Epithelial cell of prostate (primary cell): ENCODE measurements at places on chromosomes 13 and 19.

- no peak for DNase-seq
These were observed at the start of gene CD37 for GRCh38 chr19:49335071-49335783. CD37 (plus strand) TSS chr19:49335406; CDS start chr19:49335541, 135 bp downstream.

- DNase-seq: no peak
These were observed 4.5 kb upstream of the OVOL3 start for GRCh38 chr19:36106441-36106840.

GRCh38 chr13:101341464-101341863 lies 74.8 kb downstream of the NALCN start:
- DNase-seq: no peak

- DNase-seq: no peak
These were observed 882.9 kb upstream of the SPRY2 start for GRCh38 chr13:81223778-81224177.

GRCh38 chr19:42200116-42200715 lies 17.3 kb downstream of the DEDD2 start:
- DNase-seq: no peak

DNA sequence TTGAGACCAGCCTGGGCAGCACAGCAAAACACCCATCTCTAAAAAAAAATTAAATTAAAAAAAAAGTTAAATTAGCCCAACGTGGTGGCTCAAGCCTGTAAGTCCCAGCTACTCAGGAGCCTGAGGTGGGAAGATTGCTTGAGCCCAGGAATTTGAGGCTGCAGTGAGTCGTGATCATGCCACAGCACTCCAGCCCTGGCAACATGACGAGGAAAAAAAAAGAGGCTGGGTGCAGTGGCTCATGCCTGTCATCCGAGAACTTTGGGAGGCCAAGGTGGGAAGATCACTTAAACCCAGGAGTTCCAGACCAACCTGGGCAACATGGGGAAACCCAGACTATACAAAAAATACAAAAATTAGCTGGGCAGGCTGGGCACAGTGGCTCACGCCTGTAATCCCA lies 2.2 kb upstream of the TMEM161A start:
- DNase-seq: no peak

DNA sequence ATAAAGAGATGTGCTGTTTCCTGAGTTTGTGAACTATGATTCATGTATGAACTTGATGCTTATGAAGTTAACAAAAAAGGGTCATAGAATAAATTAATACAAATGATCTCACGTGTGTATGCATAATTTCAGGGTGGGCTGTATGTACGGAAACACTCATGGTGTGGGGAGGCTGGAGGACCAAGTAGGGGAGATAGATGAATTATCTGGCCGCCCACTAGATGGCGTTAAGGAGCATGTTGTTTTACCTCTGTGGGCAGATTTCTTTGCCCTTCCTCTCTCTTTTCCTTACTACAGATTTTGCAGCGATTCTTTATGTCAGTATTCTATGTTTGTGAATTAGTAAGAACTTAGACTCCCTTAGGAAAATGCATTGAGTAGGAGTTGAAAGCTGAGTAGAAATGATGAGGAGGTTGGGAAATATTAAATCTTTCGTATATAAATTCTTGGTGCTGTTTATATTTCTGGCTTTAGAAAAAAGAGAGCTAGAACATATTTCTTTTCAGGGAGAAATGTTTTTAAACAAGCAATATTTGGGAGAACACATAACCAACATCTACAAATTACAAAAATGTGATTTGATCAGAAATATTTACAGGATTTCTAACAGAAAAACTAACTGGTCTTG lies 47.4 kb upstream of the TMTC4 start:
- no peak for DNase-seq

DNA sequence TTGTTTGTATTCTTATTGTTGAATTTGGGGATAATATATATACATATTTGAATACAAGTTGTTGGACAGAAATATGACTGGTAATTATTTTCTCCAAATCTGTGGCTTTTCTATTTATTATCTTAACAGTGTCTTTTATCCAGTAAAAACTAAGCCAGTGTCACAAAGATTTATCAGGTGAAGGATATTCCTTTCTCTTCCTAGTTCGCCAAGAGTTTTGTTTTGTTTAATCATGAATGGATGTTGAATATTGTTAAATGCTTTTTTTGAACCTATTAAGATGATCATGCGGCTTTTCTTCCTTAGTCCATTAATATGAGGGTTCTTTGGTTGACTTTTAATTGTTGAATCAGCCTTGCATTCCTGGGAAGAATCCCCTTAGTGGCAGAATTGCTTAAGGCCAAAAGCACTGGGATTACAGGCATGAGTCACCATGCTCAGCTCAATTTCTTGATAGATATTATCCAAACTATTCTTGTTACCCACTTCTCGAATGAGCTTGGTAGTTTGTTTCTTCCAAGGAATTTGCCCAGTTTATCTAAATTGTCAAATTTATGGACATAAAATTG lies 53.3 kb downstream of the TEX26 start:
- DNase-seq: no peak

DNA sequence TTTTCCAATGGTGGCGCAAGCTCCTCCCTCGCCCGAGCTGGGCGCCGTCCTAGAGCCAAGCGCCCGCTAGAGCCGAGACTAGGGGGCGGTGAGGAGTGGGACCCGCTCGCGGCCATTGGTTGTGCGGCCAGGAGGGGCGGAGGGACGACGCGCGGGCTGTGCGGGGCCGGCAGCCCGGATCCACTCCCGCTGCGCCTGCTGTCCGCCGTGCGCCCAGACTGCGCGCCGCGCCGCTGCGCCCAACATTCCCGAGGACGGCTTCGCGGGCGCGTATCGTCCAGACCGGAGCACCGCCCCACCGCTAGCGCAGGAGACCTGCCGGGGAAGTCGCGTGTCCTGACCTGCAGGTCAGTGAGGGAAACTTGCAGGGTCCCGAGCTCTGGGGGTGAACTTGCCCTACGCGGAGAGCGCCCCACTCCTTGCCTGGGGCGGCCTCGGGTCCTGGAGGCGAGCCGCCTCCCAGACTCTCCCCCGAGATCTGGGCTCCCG lies at the start of gene SERTM1:
TSS of gene SERTM1 (plus strand) at position 183 of the 489 bp plus-strand sequence. CDS start 21,059 bp downstream, outside the sequence.
- no peak for DNase-seq

DNA sequence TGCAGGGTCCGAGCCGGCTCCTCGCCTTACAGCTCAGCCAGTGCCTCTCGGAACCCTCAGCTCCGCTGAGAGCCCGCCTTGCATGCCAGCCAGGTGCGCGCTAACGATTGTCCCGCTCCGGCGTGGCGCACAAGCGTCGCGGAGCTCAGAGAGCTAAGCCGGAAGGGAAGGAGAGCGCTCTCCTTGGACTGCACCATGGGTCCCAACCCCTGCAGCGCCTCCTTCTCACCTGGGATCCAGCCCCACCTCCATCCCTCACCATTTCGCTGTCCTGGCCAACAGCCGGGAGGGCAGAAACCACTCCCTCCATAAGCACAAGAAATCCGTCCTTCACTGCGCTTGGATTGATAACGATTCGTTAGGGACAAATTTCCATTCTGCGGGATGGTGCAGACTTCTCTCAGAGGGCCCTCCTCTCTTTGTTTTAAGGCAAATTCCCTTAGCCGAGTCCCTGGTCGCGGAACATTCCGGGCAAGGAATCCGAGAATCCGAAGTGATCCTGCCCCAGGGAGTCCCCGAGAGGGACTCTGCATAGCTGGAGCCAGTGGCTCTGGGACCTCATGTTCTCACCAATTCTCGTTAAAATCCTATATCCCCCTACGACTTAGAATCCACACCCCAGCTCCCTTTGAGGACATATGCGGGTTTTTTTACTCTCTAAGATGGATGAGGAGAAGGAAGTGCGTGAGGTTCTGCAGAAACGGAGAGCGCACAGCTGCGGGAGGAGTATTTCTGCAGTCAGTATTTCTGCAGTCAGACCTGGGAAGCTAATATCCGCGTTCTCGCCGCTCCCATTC lies 2.8 kb downstream of the GSX1 start:
- no peak for DNase-seq

- DNase-seq: no peak
These were observed 22.4 kb upstream of the ARHGEF18 start for GRCh38 chr19:7326105-7326877.

DNA sequence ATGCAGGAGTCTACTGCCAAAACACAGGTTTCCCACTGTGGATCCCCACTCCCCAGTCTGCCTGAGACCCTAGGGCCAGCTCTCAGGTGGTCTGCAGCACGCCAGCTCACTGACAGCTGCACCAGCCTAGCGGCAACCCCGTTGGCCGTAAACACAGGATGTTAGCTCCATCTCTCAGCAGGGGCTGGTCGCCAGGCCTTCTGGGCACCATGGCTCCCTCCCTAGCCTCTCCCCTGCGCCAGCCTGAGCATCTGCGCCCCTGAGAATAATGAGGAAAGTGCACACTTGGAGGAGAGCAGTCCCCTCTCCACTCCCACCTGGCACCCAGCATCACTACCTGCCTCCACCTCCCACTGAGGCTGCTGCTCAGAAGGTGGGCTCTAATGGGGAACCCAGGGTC lies 20.8 kb upstream of the EPHX3 start:
- DNase-seq: no peak

DNA sequence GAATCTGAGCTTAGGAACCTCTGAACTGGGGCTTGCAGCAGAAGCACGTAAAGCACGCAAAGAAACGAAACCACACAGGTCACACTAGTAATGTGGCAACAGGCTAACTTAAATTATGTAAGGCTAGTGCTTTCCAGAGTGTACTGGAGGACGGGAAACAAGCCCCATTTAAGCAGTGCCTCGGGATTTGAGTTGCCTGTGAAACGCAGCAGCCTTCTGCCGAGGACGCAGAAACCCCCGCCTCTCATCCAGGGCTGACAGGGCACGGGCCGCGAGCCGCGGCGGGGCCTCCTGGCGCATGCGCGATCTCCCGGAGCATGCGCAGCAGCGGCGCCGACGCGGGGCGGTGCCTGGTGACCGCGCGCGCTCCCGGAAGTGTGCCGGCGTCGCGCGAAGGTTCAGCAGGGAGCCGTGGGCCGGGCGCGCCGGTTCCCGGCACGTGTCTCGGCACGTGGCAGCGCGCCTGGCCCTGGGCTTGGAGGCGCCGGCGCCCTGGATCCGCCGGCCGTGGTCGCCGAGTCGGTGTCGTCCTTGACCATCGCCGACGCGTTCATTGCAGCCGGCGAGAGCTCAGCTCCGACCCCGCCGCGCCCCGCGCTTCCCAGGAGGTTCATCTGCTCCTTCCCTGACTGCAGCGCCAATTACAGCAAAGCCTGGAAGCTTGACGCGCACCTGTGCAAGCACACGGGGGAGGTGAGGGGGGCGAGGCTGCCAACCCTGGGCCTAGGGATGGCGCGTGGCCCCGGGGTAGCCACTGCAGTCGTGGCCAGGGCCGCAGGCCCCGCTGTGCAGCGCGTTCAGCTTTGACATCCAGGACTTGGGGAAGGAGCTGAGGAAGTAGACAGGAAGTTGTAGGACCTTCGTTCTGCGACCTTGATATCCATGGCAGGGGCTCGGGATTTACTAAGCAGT lies at the start of gene GTF3A:
TSS of gene GTF3A (plus strand) at position 374 of the 912 bp plus-strand sequence.
- no peak for DNase-seq

DNA sequence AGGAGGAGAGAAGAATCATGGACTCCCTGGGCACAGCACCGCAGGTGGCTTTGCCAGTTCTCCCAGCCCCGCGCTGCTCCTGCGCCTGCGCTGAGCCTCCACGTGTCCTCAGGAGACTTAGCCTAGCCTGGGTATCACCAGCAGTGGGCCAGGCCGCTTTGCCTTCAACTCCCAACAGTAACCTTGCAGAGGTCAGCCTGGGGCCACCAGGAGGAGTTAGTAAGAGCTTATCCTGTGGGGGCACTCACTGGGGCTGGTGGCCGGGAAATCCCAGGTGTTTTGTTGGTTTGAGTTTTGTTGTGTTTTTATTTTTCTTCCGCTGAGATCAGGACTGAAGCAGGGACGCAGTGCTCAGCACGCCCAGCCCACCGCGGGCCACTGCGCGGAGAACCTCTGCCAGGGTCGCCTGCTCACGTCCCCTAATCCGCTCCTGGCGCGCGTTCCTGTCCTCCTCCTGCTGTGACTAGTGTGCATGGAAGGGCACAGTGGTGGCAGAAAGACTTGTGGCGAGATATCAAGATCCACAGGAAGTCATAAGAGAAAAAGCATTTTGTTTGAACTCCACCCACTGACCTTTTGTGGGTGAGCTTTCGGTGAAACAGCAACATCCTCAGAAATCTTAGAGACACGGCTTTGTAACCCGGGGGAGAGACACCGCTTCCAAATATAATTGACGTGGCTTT lies 207.4 kb upstream of the RFC3 start:
- no peak for DNase-seq

- no peak for DNase-seq
These were observed 25.3 kb upstream of the ZNF14 start for GRCh38 chr19:19758164-19758563.

DNA sequence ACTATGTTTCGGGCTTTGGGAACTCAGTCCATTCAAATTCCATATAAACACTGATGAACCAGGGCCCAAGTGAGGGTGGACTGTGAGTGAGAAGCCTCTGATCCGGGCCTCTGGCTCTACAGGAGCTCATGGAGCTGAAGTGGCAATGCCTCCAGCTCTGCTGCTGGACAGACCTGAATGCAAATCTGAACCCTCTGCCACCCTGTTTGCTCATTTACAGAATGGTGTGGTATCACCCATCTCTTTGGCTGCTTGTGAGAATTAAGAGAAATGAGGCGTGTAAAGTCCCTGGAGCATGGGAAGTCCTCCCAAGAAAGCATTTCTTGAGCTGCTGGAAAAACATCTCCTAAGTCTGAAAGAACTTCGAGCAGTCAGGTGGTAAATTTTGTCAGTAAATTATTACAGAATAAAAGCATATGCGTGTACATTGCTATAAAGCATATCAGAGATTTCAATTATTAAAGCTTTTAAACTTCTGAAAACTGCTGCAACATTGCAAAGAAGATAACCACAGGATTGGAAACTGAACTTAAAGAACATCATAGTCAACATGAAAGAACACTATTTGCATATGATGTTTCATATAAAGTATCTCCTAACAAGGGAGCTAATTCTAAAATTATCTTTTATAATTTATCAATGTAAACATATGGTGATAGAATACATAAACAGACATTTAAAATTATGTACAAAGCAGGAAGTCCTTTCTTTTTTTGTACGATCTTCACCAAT lies 369.0 kb downstream of the UQCRFS1 start:
- DNase-seq: no peak

DNA sequence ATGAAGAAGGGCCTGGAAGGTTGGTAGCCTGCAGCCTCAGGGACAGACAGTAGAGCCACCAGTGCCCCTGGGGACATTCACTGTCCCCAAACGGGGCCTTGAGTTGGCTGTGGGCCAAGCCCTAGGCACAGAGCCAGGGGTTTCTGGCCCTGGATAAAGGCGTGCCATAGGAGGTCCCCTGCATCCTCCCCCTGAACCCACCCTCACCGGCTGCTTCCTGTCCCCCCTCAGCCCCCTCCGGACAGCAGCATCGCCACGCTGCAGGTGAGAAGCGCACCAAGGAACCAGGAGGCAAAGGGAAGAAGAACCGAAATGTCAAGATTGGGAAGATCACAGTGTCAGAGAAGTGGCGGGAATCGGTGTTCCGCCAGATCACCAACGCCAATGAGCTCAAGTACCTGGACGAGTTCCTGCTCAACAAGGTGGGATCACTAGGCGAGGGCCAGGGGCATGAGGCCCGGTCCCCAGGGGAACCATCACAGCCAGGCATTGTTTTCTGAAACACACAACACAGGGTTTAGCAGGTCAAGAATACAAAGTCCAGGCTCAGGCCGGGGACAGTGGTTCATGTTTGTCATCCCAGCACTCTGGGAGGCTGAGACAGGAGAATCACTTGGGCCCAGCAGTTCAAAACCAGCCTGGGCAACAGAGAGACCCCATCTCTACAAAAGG lies 14.6 kb upstream of the USE1 start:
- no peak for DNase-seq
